H1 (cell line): ENCODE measurements at places on chromosomes 5 and 9. TPM values are rescaled to one million over a fixed set of nuclear protein-coding genes. Genes with fewer than 3 reads are reported as not detected.
A peak's percentile ranks its signal among the peaks of the same experiment; 100 is the strongest.

DNA sequence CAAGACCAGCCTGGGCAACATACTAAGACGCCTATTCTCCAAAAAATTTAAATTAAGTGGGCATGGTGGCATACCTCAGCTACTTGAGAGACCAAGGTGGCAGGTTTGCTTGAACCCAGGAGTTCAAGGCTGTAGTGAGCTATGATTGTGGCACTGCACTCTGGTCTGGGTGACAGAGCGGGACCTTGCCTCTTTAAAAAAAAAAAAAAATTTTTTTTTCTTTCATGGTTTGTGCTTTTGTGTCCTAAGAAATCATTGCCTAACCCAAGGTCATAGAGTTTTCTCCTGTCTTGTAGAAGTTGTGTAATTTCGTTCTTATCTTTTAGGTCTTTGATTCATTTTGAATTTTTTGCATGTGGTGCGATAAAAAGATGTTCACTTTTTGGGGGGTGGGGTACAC, 12.3 kb downstream of the GPBP1 start:
- peaks cover 5% of the 10 kb centered on the region; the same call in 1 of the 2 replicates for H3K4me1 ChIP-seq
- H3K27me3 ChIP-seq, result no peaks in the 10 kb centered on the region
- no peak for DNase-seq
- H3K4me3 ChIP-seq, result no peak overlapping the region
- H3K36me3 ChIP-seq, result no peaks in the 10 kb centered on the region; the same call in 1 of the 2 replicates
- H3K27ac ChIP-seq, result no peak overlapping the region

- H3K4me3 ChIP-seq, result no peak overlapping the region
- no peak overlapping the region for H3K27ac ChIP-seq
- H3K4me1 ChIP-seq, result no peaks in the 10 kb centered on the region
- no peaks in the 10 kb centered on the region for H3K27me3 ChIP-seq
Observed at GRCh38 chr9:9790216-9790872, 822.5 kb downstream of the PTPRD start.

- peaks cover under 1% of the 10 kb centered on the region; the same call in 1 of the 2 replicates for H3K4me1 ChIP-seq
- H3K27ac ChIP-seq, result no peak overlapping the region
- H3K27me3 ChIP-seq, result no peaks in the 10 kb centered on the region
Observed at GRCh38 chr5:149322518-149322917, 22.8 kb upstream of the GRPEL2 start.

GRCh38 chr5:6715271-6715670, 2.0 kb downstream of the TENT4A start:
- H3K27ac ChIP-seq, result no peak overlapping the region

DNA sequence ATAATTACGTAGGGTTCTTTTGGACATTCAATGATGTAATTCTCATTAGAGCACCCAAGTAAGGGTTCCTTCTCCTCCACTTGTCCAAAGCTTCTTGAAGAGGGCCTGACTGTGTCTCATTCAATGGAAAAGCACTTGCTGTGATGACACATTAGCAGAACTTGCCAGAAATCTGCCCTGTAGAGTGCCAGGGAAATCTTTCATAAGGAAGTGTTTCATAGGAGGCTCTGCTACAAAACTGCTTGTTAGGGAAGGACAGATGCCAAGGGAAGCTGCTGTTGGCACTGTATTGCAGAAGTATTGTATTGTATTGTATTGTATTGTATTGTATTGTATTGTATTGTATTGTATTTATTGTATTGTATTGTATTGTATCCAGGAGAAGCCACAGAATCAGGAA, 45.5 kb upstream of the MPDZ start:
- no peaks in the 10 kb centered on the region for H3K27me3 ChIP-seq

DNA sequence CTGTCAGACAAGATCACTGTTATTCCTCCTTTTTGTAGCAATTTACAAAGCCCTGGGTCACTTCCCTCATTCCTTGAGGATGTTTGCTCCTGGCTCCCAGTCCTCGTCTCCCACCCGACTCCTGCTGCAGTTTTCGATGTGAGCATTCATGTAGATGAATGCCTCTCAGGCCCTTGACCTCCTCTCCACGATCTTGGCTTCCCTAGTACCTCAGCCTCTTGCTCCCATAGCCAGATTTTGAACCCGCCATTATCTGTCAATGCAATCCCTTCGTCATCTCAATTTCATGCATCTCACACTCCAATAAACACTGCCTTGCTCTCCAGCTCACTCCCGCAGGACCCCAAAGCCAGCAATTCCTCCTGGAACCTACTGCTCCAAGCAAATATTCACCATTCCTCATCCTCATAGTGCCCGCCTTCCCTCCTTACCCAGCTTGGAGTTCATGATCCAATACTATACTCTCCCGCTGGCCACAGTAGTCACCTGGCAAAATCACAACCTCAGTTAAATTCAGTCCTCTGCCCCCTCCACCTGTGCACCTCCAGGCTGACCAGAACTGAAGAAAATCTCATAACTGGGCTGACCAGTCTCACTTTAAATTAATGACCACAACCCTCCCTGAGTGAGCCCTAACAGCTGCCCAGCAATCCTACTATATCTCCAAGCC, 35.1 kb upstream of the JADE2 start:
- DNase-seq, result no peak
- no peaks in the 10 kb centered on the region for H3K4me1 ChIP-seq
- no peak overlapping the region for H3K4me3 ChIP-seq
- H3K36me3 ChIP-seq, result no peaks in the 10 kb centered on the region
- no peak overlapping the region for H3K27ac ChIP-seq
- H3K27me3 ChIP-seq, result no peaks in the 10 kb centered on the region

DNA sequence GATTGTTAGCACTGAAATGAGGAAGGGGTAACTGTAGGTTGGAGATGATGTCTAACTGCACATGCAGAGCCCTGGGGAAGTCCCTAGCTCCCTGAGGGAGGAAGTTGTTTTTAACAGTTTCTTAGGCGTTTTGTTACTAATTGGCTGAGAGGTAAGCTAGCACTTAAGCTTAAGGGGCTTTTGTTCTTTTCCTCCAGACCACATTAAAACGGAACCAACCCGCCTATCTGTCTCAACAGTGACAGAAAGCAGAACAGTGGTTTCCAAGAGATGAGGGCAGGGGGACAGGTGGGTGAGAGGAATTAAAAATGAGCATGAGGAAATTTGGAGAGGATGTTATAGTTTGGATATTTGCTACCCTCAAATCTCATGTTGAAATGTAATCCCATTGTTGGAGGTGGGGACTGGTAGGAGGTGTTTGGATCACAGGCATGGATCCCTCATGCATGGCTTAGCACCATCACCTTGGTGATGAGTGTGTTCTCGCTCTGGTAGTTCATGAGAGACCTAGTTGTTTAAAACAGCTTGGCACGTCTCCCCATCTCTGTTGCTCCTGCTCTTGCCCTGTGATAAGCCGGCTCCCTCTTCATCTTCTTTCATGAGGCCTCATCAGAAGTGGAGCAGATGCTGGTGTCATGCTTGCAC, 38.9 kb downstream of the LYRM7 start:
- no peaks in the 10 kb centered on the region for H3K36me3 ChIP-seq
- no peaks in the 10 kb centered on the region for H3K27me3 ChIP-seq
- H3K4me3 ChIP-seq, result no peak overlapping the region
- H3K27ac ChIP-seq, result no peak overlapping the region
- no peak for DNase-seq
- peaks cover 11% of the 10 kb centered on the region for H3K4me1 ChIP-seq

DNA sequence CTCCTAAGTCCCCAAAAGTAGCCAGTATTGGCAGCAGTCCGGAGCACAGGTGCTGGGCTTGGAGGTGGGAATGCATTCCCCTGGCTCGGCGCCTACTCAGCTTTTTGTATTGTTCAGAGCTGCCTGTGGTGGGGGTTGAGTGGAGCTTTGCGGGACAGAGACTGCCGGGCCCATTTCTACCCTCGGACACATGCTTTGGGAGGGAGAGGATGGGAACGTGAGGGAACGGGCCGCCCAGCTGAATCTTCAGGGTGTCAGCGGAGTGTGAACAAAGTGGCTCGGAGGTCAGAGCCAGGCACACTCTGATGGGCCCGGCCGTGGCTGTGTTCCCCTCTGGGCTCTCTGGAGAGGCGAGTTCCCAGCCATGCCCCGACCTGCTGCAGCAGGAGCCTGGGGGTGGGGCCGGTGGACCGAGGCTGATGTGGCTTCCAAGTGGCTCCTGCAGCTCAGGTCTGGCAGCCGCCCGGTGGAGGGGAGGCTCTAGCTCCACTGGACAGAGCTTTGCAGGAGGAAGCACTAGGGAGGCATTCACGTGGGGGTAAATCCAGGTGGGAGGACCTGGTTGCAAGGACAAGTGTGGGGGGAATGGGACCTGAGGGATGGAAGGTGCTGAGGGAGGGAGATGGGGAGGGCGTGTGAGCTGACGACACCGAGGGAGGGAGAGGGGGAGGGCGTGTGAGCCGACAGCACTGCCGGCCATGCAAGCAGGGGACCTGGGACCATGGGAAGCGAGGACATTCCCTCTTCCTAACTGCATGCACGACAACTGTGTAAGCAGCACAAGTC, 31.1 kb upstream of the SLC6A3 start:
- no peak overlapping the region for H3K27ac ChIP-seq
- no peak for DNase-seq
- H3K4me1 ChIP-seq, result no peaks in the 10 kb centered on the region
- no peak overlapping the region for H3K4me3 ChIP-seq

- H3K4me3 ChIP-seq, result no peak overlapping the region
- no peaks in the 10 kb centered on the region for H3K27me3 ChIP-seq
- no peak overlapping the region for H3K27ac ChIP-seq
- H3K4me1 ChIP-seq, result no peaks in the 10 kb centered on the region
- no peaks in the 10 kb centered on the region for H3K36me3 ChIP-seq
Observed at GRCh38 chr5:67475489-67475888, 278.9 kb upstream of the CD180 start.

GRCh38 chr9:20043035-20043434, 254.2 kb upstream of the SLC24A2 start:
- no peaks in the 10 kb centered on the region for H3K4me1 ChIP-seq
- no peaks in the 10 kb centered on the region for H3K36me3 ChIP-seq
- DNase-seq, result no peak
- H3K27ac ChIP-seq, result no peak overlapping the region
- H3K4me3 ChIP-seq, result no peak overlapping the region

- H3K4me3 ChIP-seq, result no peak overlapping the region
- H3K27ac ChIP-seq, result no peak overlapping the region
- no peaks in the 10 kb centered on the region for H3K27me3 ChIP-seq
- H3K4me1 ChIP-seq, result peaks cover 3% of the 10 kb centered on the region; the same call in 1 of the 2 replicates
- no peaks in the 10 kb centered on the region for H3K36me3 ChIP-seq
- DNase-seq, result peak; percentile 52
Observed at GRCh38 chr5:20972419-20972925, 984.5 kb upstream of the CDH18 start.

DNA sequence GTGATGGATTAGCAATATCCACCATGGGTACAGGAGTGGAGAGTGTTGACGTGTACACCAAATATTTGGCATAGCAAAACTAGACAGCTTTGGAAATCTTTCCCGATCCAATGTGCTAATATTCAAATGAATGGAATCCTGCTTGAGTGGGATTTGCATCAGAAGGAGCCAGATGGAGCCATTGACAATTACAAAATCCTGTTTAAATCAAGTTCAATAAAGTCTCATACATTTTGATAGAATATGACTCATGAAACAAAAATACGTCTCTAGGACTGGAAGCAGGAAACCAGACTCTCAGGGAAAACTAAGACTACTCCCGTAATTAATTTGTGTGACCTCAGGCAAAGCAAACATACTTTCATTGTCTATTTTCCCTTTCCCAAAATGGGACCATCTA, 13.0 kb downstream of the TNC start:
- H3K27ac ChIP-seq, result no peak overlapping the region
- no peak overlapping the region for H3K4me3 ChIP-seq
- H3K27me3 ChIP-seq, result no peaks in the 10 kb centered on the region

DNA sequence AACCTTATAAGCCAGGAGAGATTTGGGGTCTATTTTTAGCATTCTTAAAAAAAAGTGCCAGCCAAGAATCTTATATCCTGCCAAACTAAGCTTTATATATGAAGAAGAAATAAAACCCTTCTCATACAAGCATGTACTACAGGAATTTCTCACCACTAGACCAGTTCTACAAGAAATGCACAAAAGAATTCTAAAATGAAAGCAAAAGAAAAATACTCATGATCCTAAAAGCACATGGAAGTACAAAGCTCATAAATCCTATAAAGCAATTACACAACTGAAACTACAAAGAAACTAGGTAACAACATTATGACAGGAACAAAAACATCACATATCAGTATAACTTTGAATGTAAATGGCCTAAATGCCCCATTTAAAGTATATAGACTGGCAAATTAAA, 34.5 kb upstream of the HTR4 start:
- H3K4me1 ChIP-seq, result no peaks in the 10 kb centered on the region
- no peak overlapping the region for H3K4me3 ChIP-seq
- DNase-seq, result no peak
- no peaks in the 10 kb centered on the region for H3K36me3 ChIP-seq
- H3K27me3 ChIP-seq, result no peaks in the 10 kb centered on the region

- H3K27me3 ChIP-seq, result no peaks in the 10 kb centered on the region
- DNase-seq, result no peak
- no peak overlapping the region for H3K4me3 ChIP-seq
Observed at GRCh38 chr9:15935661-15936305, 382.9 kb downstream of the CCDC171 start.

DNA sequence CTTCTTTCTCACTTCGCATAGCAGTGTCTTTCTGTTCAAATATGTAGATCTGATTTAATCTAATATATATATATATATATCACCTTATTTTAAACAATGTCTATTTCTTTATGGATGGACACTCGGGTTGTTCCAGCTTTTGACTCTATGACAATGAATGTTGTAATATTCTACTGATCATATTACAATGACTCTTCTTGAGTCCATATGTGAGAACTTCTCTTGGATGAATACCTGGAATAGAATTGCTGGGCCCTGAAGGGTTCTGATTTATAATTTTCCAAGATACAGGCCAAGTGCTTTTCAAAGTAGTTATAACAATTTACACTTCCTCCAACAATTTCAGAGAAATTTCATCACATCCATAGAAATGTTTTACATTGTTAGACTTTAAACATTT, 28.8 kb downstream of the NTRK2 start:
- H3K4me3 ChIP-seq, result no peak overlapping the region
- H3K27ac ChIP-seq, result no peak overlapping the region
- no peaks in the 10 kb centered on the region; the same call in 1 of the 2 replicates for H3K4me1 ChIP-seq
- H3K27me3 ChIP-seq, result no peaks in the 10 kb centered on the region
- no peak for DNase-seq

CCL28 gene
- not detected in 2 replicates for total RNA-seq

TLN1 gene
- total RNA-seq, result 87.9 and 90.1 TPM in 2 replicates

SAXO1 gene
- 0.20 TPM in 1 of 2 replicates, not detected in the other for total RNA-seq

KCTD16 gene
- total RNA-seq, result 0.10 and 0.24 TPM in 2 replicates

NPR2 gene
- 11.0 and 14.3 TPM in 2 replicates for total RNA-seq

RALGDS gene
- 11.2 and 14.5 TPM in 2 replicates for total RNA-seq

DMAC1 gene
- total RNA-seq, result 89.4 and 92.5 TPM in 2 replicates

CDH6 gene
- 1.4 and 1.9 TPM in 2 replicates for total RNA-seq

OR1L8 gene
- not detected in 2 replicates for total RNA-seq
